ENCODE measurements at places on chromosomes 4 and X.

GRCh38 chr4:132982151-132982550 lies 166.9 kb upstream of the PCDH10 start:
- no peak for DNase-seq

DNA sequence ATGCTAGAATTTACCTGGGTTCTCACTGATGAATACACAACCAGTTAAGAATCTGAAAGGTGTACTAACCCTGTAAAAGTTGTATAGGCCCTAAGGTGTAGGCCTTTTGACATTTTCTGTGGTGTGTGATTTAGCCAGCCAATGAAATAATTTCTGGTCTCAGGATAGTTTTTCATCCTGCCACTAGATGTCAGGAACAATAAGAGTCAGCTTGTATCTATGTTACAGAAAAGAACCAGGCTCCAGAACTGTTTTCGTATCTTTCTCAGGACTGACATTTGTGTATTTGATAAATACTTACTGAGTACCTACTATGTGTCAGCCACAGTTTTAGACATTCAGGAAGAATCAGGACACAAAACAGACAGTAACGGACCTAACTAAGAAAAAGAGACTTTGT lies 673.6 kb upstream of the TENM3 start:
- DNase-seq: no peak

DNA sequence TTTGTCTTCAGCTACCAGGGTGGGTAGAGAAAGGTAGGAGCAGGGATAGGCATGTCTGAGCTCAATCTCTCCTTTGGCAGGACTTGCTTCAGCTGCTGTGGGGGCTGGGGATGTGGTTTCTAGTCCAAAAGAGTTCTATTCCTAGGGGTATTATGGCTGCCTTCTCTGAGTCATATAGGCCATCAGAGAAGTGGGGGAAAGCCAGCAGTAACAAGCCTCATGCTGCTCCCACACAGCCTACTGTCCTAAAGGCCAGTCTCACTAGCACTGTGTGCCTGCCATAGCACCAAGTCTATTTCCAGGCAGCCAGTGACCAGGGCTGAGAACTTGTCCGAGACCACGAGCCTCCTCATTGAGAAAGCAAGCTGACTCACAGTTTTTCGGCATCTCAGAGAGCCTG lies 270.6 kb downstream of the DCAF12L2 start:
- DNase-seq: no peak

DNA sequence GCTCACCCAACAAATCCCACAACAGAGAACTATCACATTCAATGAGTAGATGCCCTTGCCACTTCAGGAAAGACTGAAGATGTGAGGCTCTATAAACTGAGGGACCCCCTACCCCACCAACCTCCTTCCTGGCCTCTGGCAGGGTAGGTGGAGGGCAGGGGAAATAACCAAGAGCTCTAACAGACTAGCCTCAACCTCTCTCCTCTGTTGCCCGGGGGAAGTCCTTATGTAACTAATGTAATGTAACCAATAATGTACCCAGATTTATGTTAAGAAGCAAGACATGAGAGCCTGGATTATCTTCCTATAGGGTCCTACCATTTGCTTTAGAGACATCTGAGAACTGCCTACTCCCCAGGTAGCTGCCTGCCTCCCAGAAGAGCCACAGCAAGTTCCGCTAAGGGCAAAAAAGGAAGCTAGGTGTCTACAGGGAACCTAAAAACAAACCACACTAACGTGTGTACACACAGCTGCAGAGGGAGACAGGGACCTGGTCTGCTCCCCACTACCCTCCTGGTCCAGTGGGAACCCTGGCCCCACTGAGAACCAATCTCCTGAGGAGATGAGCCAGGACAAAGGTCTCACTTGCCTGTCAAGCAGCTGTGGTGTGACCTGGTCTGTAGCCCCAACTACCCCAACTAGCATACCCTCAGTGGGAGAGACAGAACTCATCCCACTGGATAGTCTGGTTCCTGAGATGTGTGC lies 17.7 kb downstream of the OTUD5 start:
- DNase-seq: no peak

GRCh38 chrX:18748499-18748898 lies 41.1 kb downstream of the PPEF1 start:
- DNase-seq: no peak

DNA sequence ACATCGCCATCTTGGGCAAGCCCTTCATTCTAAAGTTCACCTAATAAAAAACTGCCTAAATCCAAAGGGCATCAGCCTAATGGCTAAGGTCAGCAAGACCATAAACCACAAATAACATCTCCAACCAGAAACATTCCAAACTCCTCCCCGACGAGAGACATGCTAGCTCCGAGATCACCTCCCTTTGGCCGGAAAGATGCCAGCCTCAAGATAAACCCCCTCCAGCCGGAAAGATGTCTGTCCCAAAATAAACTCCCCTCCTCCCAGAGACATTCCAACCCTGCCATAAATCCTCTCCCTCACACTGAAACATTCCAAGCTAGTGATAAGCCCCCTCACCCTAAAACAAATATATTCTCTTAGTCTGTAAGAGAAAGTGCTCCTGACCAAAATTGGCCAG lies 13.3 kb upstream of the DYNLT3 start:
- no peak for DNase-seq

DNA sequence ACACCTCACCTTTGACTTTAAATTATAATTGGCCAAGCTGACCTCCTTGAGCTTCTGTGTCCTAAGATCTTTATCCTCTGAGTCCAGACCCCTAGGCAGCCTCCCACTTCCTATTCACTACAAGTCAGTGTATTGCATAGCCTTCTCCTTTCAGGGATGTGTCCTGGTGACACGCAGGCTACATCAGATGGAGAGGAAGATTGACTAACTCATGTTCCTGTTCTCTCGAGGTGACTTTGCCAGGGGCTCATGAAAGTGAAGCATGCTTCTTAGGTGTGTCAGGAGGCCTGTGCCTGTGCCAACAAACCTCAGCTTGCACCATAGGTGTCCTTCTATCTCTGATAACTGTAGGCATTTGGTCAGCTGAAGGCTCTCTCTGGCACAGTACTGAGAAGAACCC lies 195.7 kb upstream of the HS3ST1 start:
- no peak for DNase-seq

DNA sequence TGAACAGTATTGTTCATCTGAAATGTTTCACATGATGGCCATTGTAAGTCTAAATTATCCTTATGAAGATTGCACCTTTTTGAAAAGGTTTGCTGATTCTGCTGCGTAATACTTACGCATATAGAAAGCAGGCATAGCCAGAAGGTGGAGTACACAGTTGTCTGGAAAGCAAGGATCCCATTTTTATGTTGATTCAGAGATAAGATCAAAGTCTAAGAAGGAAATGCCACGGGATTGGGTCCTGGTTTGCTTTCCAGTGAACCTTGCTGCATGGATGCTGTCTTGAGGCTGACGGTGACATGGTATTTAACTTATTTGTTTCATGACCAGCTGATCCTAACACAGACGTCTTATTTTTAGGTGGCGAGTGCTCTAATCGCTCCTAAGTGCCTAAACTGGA lies 15.5 kb downstream of the MAGEA9B start:
- no peak for DNase-seq

DNA sequence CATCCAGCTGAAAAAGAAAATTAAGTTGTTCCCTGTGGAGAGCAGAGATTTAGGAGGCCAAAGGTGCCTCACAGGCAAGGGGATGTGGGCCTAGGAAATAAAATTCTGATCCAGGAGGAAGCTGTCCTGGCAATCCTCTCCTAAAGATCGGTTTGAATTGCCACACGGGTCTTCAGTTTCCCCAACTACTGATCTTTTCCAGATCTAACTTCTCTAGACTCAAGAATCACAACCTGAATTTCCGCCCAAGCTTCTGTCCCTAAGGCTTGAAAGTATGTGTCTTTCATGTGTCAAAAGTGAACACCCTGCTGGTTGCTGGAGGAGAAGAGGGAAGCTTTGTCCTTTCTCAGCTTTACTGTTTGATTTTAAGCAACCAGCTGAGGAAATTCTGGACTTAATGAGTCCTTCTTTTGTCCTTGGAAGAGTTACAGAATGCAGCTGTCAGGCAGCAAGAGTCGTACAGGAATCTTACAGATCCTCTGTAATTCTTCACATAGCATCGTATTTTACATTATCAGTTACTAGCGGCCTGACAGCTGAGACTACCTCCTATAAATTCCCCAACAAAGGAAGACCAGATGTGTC lies 93.8 kb downstream of the INPP4B start:
- no peak for DNase-seq

All from left renal pelvis (tissue), 4 donors.